Omental fat pad (tissue), 4 donors: ENCODE measurements at places on chromosomes 6 and 20.

DNA sequence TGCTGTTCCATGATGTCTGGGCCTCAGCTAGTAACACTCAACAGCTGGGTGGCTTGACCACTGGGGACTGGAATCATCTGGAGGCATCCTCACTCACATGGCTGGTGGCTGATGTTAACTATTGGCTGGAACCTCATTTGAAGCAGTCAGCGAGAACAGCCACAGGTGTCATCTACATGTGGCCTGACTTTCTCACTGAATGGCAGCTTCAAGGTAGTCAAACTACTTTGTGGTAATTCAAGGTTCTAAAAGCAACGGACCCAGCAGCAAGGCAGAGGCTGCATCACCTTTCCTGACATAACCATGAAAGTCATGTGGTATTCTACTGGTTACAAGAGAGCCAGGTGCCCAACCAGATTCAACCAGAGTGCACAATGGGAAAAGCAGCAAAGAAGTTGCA is 115.9 kb upstream of the DST start:
- no peak for DNase-seq

GRCh38 chr20:8913456-8913855 is 155.4 kb upstream of the PLCB4 start:
- DNase-seq, result no peak

DNA sequence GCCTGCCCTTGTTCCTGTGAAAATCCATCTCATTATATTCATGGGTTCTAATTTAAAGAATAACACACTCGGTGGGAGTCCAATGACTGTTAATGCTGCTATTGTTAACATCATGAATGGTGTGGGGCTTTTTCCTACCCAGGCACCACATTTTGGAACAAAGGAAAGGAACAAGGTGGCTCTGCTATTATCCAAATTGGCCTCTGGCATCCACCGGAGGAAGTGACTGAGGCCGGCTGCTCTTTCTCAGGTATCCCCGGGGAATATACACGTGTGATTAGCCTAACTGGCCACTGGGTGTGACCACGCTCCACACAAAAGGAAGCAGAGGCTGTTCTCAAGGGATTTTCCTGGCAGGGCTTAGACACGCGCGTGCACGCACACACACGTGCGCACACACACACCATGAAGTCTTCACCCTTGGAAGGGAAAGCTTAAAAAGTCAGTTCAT is 601.2 kb upstream of the ARID1B start:
- DNase-seq, result no peak

DNA sequence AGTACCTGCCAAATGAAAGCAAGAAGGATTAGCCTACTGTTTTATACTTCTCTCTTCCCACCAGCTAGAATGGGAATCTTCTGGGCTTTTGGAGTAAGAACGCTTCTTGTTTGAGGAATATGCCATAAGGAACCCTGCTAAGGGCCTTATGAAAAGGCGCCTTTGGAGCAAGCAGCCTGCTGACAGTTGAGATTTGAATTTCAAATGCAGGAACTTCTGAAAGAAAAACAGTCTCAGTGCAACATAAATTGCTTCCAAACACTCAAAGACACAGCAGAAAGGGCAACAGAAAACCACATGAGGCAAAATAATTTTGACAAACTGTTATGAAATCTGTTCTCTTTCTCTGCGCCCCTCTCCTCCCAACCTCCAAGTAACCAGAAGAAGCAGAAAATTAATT is 149.4 kb upstream of the B3GAT2 start:
- no peak for DNase-seq
